ENCODE measurements at places on chromosomes 2 and 18.
A peak's percentile ranks its signal among the peaks of the same experiment; 100 is the strongest.

- DNase-seq: no peak
These were observed 170.8 kb downstream of the SUCLG1 start for GRCh38 chr2:84288293-84288692.

- no peak for DNase-seq
These were observed 56.9 kb downstream of the DPYSL5 start for GRCh38 chr2:26904839-26905238.

GRCh38 chr2:27724905-27725701 is 46.4 kb upstream of the MRPL33 start:
- DNase-seq: peak; percentile 74

- DNase-seq: no peak
These were observed 230.2 kb upstream of the TNP1 start for GRCh38 chr2:217090024-217090473.

DNA sequence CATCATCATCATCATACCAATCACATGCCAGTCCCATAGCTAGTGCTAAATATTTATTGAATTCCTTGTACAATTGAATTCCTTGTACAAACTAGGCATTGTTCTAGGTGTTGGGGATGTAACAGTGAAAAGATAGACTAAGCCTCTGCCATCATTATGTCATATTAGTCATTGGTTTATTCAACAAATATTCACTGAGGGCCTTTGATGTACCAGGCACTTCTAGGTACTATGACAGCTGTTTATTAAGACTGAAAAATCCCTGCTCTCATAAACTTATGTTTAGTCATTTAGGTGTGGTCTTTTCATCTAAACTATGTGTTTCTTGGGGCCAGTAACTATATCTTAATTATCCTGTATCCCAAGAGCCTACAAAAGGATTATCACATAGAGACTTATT is 412.3 kb upstream of the ETAA1 start:
- DNase-seq: no peak

- DNase-seq: peak; percentile 12
These were observed 179.1 kb upstream of the LYPD1 start for GRCh38 chr2:132849118-132849517.

DNA sequence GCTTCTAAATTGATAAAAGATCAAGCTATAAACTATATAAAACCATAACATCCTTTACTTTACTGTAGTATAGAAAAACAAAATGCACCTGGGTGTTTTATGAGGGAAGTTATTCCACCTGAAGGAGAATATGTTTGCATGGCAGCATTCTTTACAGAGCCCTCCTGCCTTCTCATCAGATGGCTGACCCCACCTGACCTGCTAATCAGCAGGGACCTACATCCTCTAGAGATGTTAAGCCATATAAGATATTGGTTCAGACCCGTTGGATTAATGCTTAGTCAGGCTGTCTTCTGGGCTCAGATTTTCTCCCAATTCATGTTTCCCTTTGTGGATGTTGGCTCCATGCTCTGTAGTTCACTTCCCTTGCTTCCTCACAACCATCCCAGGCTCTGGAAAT is 414.8 kb downstream of the DPP10 start:
- DNase-seq: no peak

- DNase-seq: no peak
These were observed 133.3 kb downstream of the LCLAT1 start for GRCh38 chr2:30580391-30580790.

DNA sequence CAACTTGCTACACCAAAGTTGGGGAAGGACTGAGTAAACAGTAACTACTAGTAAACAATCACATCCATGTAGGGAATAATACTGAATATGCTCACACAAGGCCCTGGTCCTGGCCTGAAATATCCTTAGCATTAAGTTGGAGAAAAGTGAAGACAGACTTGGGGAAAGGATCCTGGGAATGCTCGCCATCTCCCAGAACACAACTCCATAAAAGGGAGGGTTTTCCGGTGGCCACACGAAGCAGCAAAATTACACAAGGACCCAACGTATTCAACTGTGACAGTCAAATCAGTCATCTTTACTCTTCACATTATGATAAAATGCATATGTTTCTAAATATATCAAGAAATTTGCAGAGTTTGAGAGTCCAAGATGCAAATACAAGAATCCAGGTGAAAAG is 7.3 kb downstream of the NEMP2 start:
- DNase-seq: no peak

DNA sequence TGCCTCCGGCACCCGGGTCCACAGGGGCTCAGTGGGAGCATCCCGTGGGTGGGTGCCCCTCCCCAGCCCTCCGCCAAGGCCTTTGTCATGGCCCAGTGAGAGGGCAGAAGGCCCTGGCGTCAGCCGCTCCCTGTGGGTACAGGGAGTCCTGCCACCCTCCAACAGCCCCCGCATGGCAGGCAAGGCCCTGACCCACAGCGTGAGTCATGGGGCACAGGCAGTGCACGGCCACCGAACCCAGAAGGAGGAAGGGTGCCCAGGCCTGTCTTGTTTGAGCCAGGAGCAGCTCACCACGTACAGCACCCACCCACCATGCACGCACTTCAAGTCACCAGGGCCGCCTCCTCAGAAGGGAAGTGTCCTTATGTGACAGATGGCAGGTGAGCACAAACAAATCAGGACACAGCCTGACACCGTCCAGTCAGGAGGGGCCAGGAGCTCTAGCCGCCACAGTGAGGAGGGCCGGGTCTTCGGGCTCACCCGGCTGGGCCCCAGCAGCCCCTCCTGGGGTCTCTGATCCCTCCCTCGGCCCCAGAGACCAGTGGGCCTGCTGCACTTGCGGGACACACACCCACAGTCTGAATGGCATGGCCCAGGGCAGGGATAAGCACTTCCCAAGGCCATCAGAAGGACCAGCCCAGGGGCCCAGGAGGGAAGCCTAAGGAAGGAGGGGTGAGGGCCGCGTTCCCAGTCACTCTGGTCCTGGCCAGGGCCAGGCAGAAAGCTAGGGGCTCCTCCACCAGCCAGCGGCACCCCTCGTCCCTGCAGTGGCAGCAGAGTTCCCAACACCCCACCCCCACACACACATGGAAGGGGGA is 25.8 kb downstream of the BIN1 start:
- no peak for DNase-seq
